ENCODE measurements at places on chromosomes 5 and 9.

- no peak for DNase-seq
These were observed 265.9 kb downstream of the ICE1 start for GRCh38 chr5:5688194-5688924.

- no peak for DNase-seq
These were observed 1977.7 kb upstream of the CDH9 start for GRCh38 chr5:29016067-29016466.

- DNase-seq = no peak
These were observed 20.1 kb downstream of the TMEM268 start for GRCh38 chr9:114631166-114631565.

GRCh38 chr9:6930827-6931226, 173.1 kb downstream of the KDM4C start:
- no peak for DNase-seq

- DNase-seq = no peak
These were observed 426.2 kb downstream of the ANXA1 start for GRCh38 chr9:73577848-73578247.

DNA sequence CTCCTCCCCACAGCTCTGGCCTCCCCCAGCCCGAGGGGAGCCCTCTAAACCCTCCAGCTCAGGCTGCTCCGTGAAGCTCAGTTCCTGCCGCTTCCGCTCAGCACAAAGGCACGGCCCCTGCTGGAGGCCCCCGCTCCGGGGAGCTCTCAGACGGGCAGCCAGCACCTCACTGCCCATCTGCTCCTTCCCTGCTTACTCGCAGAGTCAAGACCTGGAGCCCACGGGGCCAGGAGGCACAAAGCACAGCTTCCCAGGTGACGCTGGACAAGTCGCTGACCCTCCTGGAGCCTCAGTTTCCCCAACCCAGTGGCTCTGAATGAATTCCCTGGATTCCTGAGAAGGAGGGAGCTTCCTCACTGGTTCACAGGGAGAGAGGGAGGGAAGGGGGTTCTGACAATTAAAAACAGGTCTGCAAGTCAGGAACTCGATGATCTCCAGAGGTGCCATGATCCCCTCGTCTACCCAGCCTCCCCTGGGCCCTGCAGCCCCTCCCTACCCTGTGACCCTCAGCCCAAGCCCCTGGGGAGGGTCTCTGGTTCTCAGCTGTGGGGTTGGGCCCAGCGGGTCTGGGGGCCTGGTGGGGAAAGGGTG, 36.2 kb downstream of the VAV2 start:
- no peak for DNase-seq

GRCh38 chr5:138686668-138687067, 66.6 kb upstream of the CTNNA1 start:
- DNase-seq = no peak

DNA sequence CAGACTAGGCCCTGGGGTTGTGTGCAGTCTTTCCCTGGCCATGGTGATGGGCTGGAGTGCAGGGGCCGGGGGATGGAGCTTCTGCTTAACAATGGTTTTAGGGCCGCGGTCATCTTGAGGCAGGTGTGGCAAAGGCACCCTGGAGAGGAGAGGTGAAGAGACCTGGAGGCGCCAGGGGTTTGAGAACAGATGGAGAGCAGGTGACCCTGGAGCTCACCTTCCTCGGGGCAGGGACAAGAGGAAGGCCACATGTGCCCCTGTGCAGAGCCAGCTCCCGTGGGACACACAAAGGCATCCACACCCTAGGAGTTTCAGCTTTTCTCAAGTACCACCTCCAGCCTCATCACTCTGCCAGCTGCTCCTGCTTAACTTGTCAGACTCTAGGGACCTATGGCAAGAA, 46.4 kb upstream of the SH3GL2 start:
- DNase-seq = no peak

GRCh38 chr9:21825637-21826036, 23.2 kb downstream of the MTAP start:
- DNase-seq = no peak

DNA sequence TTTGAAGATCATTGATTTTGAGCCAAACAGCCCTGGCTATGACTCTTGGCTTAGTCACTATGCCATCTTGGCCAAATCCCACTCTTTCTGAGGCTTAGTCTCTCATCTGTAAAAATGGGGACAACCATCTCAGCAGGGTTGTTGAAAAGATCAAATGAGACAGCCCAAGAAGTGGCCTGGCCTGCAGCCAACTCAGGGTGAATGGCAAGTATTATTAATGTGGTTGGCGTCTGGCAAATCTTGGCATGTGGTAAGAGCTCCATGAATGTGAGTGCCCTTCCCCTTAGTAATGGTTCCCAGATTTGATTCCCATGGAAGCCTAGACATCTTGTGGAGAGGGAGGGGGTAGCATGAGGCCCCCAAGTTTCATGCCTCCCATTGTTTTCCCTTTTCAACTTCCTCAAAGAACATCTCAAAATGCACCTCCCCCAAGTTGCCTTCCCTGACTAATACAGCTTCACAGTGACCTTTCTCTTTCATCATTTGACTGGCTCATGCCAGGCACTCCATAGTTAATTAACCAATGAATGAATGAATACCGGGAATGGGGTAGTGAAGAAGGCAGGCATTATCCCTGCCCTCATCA, 11.8 kb upstream of the TGFBI start:
- no peak for DNase-seq

GRCh38 chr5:51652980-51653379, 269.7 kb downstream of the ISL1 start:
- DNase-seq = no peak

GRCh38 chr5:911601-912000, 18.9 kb downstream of the TRIP13 start:
- no peak for DNase-seq

- DNase-seq = no peak
These were observed 101.5 kb downstream of the VAV2 start for GRCh38 chr9:133890583-133890982.

DNA sequence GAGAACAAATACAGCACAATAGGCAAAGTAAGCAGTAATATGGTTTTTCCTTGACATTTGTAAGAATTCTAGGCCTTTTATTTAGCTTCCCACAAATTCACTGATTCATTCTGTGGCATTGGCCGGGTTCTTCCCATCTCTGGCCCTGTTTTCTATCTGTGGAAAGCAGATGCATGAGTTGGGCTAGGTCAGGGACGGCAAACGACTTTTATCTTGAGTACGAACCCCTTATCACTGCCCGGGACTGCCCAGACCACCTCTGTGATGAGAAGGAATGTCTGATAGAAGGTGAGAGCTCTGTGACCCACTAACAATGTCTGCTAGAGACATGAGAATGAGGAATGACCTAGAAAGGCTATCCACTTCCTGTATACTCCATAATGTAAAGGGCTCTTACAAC, 35.4 kb upstream of the ADAM19 start:
- no peak for DNase-seq

DNA sequence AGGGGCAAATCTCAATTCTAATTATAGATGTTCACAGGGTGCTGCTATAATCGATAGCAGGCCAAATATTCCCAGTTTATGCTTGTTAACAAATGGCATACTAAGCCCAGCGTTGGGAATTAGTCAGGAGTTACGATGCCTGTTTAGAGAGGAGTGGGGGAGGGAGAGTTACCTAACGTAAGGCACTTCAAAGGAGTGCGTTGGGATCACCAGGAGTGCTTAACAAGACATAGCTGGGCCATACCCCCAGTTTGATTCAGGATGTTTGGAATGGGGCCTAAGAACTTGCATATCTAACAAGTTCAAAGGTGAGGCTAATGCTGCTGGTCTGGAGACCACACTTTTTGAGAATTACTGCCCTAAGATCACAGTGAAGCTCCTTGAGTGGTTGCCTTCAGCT, 14.5 kb upstream of the SRP19 start:
- DNase-seq = no peak

GRCh38 chr9:111068771-111069170, 30.5 kb upstream of the LPAR1 start:
- DNase-seq = no peak

DNA sequence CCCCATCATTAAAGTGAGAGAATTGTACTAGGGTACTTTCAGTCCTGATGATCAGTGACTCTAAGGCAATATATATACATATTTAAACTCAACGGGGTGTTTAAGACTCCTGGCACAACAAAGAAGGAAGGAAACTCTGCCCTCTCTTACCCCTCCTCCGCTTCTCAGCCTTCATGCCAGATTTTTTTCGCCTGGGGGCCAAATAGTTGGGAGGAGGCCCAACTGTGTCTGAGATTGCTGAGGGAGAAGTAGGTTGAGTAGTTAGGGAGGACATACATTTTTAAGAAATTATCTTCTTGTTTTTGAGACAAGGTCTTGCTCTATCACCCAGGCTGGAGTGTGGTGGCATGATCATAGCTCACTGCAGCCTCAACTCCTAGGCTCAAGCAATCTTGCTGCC, 127.7 kb upstream of the SHB start:
- DNase-seq = no peak

GRCh38 chr9:96620832-96621269, 1.2 kb upstream of the CDC14B start:
- DNase-seq = no peak

DNA sequence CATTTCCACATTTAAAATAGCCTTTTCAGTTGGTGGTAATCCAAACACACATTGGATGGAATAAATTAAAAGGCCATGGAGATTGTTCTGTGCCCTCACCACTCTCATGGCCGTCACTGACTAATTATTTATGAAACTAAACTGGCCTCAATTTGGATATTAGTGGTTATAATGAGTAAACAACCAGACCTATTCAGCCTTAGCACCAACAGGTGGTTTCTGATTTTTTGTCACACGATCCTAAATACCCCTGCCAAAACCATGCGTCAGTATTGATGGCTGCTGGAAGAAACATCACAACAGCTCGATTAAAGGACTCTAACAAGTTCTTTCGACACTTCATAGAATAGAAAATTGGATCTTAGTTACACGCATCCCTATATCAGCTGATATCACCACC, 276.0 kb upstream of the DAP start:
- DNase-seq = no peak

DNA sequence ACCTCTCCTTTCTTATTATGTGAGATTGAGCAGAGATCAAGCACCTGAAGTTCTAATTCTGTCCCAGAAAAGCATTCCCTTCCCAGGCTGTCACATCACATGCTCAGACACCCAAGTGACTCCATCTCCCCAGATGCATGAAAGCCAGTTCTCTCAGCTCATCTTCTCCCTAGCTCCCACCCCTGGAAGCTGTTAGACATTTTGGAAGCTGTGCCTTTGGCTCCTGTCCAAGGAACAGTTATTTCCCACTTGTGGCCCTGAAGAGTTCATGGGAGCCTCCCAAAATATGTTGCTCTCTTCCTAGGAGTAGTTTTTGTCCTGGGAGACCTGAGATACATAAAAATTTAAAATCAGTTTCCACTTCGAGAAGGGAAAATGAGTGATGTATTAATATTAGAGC, 161.4 kb upstream of the GAS1 start:
- no peak for DNase-seq

GRCh38 chr9:88310310-88310980, 77.8 kb upstream of the SPIN1 start:
- DNase-seq = no peak

DNA sequence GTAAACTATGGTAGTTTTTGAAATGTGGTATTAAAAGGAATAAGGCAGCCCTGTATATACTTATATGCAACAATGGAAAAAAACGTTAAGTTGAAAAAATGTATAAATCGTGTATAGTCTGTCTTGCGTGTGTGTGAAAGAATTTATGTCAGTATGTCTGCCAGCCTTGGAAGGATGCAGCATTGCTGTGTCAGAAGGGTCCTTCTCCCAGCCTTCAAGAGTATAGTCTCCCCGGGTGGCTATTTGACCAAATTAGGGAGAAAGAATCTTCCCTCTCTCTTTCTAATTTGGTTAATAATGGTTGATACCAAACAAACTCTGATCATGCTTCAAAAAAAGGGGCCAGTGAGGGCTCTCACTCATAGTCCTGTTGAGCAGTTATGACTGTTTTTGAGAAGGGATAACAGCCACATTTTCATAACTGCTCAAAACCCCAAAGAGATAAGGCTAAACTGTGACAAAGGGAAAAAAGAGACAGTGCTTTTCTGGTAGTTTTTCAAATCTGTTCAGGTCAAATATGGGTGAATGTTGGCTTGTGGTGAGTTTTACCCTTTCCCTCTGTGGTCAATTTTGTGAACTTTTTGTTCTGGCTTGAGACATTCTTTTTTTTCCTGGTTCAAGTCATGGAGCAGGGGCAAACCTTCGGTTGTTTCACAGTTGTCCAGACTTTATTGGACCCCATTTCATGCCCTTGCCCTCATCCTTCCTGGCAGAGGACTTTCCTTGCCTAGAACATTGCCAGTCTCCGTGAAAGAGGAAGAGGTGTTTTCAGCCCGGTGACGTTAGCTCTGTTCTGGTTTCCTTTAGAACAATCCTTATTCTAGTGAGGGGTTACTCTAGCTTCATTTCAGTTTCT, 21.0 kb downstream of the SNX30 start:
- no peak for DNase-seq

GRCh38 chr5:40112875-40113274, 566.8 kb upstream of the PTGER4 start:
- no peak for DNase-seq

DNA sequence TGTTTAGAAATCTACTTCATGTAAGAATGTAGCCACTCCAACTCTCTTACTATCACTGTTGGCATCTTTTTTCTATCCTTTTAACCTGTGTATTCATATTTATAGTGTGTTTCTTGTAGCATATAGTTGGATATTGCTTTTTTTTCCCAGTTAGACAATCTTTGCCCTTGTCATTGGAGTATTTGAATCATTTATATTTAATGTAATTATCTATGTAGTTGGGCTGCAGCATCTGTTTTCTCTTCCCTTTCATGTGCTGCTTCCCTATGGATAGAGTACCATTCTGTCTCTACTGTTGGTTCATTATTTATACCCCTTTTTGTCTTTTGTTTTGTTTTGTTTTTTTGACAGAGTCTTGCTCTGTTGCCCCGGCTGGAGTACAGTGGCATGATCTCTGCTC, 45.2 kb upstream of the PPP2CA start:
- no peak for DNase-seq

- no peak for DNase-seq
These were observed 41.3 kb downstream of the IRX2 start for GRCh38 chr5:2709976-2710689.

GRCh38 chr5:7834982-7835381, 16.0 kb downstream of the CFAP90 start:
- no peak for DNase-seq

- DNase-seq = no peak
These were observed 1.9 kb downstream of the PCSK5 start for GRCh38 chr9:75892216-75892911.

GRCh38 chr5:103953601-103954382, 391.2 kb upstream of the NUDT12 start:
- no peak for DNase-seq

- DNase-seq = no peak
These were observed 42.5 kb upstream of the EFNA5 start for GRCh38 chr5:107713228-107713627.

DNA sequence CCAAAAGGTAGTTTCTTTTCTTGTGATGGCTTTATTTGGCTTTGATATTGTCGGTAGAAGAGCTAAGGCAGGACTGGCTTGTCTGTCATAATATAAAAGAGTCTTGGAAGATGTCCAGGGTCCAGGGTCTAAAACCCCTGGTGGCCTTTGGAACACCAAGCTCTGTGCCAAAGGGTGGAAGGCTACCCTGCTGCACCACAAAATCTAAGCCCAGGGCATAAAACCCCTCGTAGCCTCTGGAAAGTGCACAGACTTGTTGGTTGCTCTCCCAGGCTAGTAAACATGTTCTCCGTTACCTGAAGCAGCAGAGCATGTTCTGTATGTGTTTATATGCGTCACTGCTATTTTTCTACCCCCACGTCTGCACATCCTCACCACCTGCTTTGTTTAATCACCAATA, 75.5 kb downstream of the OSTF1 start:
- no peak for DNase-seq

- DNase-seq = no peak
These were observed 68.1 kb downstream of the ARHGEF28 start for GRCh38 chr5:73694089-73694488.
